Stimulated activated naive CD4-positive, alpha-beta T cell (primary cell): ENCODE measurements at places on chromosomes 12 and 14.
A peak's percentile ranks its signal among the peaks of the same experiment; 100 is the strongest.

GRCh38 chr14:100810861-100811461 lies 15.0 kb upstream of the MEG3 start:
- DNase-seq, result no peak

DNA sequence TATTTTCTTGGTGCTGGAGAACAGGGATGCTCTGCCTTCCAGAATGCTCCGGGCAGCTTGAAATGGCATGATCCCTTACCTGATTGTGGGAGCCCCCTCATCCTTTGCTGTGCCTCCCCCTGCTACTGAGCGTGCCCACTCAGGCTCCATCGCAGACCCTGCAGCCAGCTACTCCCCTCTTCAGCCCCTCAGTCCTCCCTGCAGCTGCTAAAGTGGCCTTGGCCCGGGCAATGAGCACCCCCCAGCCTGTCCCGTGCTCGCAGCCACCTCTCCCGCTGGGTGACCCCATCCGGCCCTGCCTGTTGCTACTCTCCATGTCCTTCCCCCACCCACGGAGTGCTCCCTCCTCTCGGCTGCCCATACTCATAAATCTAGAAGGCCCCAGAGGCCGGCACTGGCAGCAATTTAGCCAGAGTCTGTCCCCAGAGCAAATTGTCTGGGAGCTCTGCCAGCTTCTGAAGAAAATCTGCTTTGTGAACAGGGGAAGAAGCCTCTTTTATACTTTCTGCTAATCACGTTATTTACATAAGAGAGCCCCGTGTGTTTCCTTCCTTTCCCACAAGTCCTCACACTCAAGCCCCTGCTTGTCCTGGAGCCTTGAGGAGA lies 143.7 kb upstream of the FRMD6 start:
- DNase-seq, result no peak

DNA sequence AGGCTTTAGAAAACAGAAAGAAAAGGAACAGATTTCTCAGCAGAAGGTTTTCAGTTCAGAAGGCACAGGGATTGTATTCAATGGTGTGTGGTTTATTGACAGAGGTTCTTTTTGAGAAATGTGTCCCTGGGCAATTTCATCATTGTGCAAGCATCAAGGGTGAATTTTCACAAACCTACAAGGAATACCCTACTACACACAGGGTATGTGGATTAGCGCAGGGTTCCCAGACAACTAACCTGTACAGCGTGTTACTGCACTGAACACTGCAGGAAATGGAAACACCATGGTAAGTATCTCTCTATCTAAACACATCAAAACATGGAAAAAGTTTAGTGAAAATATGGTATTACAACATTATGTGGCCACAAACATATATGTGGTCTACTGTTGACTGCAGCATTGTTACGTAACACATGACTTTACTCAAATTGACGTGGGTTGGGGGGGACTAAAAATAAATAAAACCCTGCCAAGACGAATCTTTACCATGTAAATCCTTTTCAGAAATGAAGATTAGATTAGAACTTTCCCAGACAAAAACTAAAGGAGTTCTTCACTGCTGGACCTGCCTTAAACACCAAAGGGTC lies 893.1 kb downstream of the TMEM121 start:
- DNase-seq, result no peak

GRCh38 chr14:55457496-55457895 lies 17.1 kb upstream of the TBPL2 start:
- DNase-seq, result no peak

GRCh38 chr14:24465368-24465767 lies 22.8 kb upstream of the SDR39U1 start:
- DNase-seq, result no peak

DNA sequence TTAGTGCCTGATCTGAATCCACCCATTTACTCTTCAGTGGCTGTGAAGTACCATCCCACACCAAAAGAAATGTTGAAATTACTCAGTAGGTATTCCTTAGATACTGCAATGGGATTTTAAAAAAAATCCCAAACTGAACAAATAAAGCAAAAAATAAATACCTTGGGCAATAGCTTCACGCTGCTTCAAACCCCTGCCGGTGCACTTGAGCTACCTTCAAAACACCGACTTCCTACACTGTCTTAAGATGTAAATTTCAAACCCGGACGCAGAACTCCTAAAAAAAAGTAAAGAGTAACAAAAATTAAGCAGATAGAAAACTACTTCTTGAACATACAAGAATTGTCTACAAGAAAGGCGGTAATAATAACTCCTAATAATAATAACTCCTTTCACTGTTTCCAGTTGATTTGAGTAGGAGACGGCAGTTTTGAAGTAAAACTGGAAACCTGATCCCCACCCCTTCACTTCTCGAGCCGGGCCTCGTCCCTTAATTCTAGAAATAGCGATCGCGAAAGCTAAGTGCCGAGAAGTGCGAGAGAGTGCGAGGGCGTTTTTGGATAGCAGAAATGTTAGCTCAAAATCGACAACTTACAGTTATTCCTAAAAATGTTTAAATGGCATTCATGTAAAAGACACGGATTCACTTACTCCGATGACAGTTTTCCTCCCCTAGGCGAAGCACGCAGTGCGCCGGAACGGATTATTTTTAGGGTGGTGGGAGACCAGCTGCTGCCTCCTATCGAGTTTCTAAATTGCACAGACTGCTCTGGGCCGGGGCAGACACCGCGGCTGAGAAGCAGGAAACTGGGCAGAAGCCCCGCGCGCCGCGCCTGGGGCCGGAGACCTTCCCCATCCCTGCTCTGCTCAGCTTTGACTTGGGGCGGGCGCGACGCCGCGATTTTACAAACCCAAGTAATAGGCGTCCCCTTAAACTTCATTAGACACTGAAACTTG lies at the start of gene ABCC9:
ABCC9 (minus strand) TSS at position 878 of the 957 bp plus-strand sequence. CDS start 4,752 bp downstream, outside the sequence.
- no peak for DNase-seq

DNA sequence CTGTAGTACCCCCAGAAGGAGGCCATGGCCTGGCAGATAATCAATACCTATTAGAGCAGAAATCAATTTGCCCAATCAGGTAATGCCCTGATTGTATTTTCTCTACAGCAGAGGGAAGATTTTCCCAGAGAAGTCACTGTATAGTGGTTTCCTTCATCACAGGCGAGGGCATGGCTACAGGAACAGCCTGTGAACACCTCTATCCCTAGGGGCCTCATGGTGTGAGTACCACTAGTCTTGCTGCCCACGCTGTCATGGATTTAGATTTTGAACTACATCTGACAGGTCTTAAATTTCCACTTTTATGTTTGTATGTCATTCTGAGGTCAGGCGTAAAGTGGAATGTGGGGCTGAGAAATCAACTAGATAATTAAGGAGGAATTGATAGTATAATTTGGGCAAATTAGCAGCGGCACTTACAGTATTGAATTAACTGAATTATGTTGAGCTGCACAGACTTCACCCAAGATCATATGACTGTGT lies 42.4 kb upstream of the STXBP6 start:
- DNase-seq, result no peak

- no peak for DNase-seq
These were observed 128.1 kb upstream of the AMIGO2 start for GRCh38 chr12:47207829-47208248.

DNA sequence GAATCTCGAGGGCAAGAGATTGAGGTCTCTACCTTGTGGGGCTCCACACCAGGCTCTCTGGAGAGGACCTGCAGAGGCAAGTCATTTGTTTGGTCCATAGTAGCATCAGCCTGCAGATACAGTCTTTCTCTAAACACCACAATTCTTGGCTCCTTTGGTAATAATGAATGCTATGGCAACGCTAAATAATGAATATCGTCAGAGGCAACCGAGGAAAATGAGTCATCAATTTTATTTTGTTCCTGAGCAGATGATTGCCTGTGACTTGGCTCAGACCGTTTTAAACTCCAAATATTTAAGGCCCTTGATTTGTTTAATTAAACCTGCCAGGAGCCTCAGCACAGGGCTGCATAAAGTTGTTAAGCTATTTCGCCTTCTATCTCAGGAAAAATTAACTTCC lies 924.1 kb upstream of the TMEM132C start:
- DNase-seq, result no peak

DNA sequence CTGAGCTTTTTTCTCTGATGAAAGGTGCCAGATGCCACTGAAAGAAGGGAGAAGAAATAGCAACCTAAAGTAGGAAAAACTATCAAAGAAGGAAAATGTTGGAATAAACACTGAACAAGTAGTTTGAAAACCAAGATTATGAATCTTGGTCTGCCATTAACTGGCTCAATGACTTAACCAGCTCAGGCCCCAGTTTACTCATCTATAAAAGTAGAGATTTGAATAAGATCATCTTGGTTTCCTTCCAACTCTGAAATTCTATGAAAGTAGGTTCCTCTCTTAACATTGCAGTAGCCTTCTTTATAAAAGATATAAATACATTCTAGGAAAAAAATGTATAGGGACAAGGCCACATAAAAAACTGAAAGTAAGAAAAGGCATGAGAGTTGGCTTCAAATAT lies 16.1 kb upstream of the CCND2 start:
- DNase-seq, result no peak

- DNase-seq, result no peak
These were observed 122.8 kb downstream of the NTF3 start for GRCh38 chr12:5554711-5555110.

DNA sequence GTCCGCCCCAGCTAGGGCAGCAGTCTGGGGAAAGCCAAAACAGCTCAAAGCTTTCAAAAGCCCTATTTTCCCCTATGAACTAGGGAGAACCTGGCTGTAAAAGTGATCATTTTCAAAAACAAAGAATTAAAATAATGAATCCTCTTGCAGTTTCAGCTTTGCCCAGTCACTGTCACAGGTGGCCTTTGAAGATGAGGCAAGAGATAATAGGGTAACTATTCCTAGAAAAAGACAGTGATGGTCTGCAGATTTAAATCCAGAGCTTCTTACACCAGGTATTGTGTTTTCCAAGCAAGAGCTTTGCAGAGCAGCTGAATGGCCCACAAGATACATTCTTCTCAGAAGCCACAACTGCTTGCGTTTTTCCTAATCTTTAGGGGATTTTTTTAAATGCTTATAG lies 80.2 kb upstream of the NUDT4 start:
- DNase-seq, result no peak

DNA sequence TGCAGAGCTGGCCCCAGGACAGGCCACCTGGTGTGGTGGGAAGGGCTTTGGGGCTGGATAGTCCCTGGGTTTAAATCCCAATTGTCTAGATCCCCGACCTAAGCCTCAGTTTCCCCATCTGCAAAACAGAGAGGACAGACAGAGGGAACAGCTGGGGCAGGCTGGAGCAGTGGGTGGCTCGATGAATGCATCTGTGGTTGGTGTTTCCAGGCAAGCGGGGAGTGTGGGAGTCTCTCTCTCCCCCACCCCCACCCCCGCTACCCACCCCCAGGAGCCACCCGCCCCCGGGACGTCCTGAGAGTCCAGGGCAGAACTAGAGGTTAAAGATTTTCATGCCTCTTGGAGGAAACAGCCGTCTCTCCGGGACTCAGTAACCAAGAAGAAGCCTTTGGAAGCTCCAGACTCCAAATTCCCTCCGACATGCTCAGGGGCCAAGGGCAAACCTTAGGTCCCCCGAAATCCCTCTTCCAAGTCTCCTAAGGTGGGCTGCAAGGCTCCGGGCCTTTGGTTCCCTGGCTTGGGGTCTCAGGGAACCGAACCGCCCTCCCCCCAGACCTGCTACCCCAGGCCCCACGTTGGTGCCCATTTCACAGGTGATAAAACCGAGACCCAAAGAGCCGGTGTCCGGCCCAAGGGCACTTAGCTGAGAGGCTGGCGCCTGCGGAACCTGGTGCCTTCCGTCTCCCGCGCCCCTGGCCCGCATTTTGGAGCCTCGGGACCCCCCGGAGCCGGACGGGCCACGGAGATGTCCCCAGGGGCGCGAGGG lies 474 bp downstream of the TRPV4 start:
- no peak for DNase-seq

DNA sequence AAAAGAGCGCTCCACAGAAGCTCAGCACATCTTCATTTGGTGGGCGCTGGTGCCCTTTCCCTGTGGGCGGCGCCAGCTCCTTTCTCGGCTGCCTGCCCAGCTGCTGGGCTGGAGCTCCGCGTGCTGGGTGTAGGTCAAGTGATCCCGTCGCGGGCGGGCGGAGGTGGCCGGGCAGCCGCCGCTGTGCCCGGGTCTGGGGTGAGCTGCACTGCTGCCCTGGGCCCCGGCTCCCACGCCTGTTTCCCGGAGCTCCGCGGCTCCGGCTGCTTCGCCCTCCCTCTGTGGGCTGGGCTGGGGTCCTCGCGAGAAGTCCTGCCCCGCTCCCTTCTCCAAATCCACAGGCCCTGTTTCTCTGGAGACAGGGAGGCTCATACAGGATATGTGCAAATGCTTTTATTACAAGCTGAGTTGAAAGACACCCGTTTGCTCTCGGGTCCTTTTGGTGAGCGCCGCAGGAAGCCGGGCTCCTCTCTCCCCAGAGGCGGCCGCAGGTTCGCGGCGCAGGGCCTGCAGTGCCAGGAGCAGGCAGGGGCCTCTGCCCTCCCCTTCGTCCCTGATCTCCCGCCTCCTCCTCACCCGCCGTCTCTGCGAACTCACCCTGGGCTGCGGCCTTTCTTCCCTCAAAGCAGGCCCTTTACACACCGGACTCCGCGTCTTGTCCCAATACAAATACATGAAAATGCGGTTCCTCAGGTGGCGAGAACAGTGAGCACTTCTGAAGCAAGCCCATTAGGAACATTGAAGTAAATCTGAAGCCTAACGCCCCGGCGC lies 67.8 kb upstream of the CAPRIN2 start:
- DNase-seq, result no peak

DNA sequence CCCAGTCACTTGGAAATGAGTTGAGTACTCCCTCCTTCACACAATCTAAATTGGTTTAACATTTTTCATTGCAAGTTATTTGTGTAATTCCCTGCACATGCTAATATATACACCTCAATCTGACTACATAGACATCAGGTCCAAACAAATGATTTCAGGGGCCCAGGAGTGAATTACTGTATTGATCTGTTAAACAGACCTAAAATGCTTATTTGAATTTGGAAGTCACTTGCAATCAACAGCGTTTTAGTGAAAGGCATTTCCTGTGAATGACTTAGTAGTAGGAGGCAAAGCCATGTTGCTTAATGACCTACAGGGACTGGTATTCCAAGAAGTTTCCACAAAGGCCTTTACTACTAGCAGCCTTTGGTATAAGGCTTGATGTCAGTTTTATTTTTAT lies 22.6 kb upstream of the SLC15A5 start:
- DNase-seq, result no peak

GRCh38 chr12:89507015-89507824 lies 17.4 kb downstream of the GALNT4 start:
- no peak for DNase-seq

- no peak for DNase-seq
These were observed 3.3 kb downstream of the ISM2 start for GRCh38 chr14:77495334-77495733.

DNA sequence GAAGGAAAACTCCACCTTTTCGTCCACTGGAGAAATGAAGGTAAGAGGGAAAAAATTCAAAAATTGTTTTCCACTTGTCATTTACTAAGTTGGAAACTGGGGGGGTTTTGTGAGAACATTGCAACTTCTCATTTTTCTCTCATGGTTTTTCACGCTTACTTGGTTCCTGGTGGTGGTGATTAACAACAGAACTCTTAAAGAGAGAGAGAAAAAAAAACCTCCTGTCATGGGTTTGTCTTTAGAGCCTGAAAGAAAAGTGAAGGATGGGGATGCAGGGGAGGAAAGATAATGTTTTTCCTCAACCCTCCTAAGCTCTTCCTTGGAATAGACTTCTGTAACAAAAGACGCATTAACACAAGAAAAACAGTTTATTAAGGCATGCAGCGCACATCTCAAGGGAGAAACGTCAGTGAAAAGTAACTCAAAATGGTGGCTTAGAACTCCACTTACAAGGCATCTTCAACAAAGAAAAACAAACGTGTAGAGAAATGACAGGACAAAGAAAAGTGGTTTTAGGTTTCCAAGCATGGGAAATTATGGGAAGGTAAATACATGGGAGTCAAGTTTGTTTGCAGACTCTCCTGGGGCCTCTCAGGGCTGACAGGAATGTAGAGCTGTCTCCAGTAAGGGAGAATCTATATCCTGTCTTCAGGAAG lies 81.9 kb upstream of the ATF7IP start:
- no peak for DNase-seq

GRCh38 chr12:12032851-12033797 lies 37.6 kb upstream of the BCL2L14 start:
- DNase-seq, result peak; percentile 81
